ENCODE measurements at places on chromosomes 7 and 10.
A peak's percentile ranks its signal among the peaks of the same experiment; 100 is the strongest.

DNA sequence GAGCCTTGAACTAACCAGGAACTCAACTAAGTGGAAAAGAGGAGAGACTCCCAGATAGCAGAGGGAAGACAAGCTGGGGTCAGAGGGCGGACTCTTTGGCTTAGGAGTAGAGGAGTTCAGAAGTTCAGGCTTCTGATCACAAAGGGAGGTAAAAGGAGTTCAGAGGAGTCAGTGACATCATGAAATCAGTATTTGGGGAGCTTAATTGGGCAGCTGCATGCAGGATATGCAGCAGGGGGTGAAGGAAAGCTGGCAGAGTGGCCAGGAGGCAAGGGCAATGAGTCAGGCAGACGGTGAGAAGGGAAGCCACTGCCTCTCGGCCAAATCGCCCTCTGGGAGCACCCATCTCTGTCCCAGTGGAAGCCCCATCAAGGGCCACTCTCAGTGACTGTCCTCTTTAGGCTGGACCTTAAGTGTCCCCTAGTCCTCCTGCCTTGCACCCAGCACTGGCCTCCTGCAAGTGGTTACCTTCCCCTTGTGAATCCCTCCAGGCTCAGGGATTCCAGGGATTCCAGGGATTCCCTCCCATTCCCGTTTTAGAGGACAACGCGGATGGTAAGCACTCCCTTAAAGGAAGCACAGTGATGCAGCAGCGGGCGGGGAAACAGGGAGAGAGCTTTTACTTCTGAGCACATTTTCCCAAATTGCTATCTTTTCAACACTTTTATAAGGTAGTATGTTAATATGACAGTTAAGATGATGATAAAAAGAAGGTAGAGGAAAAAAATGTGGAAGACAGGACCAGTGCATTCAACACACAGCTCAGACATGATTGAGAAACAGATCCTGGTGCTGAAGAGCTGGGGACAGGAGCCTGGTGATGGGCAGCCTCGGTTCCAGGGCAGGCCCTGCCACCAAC is 72.6 kb downstream of the KCNMA1 start:
- DNase-seq, result no peak

GRCh38 chr7:87218796-87219544 is 562 bp downstream of the TMEM243 start:
- no peak for DNase-seq

GRCh38 chr10:16992611-16993119 is 136.9 kb downstream of the CUBN start:
- no peak for DNase-seq

GRCh38 chr7:38902449-38902848 is 6.5 kb downstream of the VPS41 start:
- no peak for DNase-seq

DNA sequence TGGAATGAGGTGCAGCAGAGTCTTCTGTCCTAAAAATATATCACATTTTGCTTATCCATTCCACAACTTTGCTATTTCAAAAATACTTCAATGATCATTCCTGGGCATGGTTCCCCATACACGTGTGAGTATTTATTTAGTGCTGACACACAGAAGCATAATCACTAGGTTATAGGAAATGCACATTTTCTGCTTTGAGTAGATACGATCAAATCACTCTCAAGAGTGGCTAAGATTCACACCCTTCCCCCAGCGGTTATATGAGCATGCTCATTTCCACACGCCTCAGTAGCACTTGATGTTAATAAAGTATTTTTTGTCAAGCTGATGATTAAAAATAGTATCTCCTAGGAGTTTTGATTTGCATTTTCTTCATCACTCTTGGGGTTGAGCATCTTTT is 93.5 kb upstream of the LRRC4 start:
- no peak for DNase-seq

DNA sequence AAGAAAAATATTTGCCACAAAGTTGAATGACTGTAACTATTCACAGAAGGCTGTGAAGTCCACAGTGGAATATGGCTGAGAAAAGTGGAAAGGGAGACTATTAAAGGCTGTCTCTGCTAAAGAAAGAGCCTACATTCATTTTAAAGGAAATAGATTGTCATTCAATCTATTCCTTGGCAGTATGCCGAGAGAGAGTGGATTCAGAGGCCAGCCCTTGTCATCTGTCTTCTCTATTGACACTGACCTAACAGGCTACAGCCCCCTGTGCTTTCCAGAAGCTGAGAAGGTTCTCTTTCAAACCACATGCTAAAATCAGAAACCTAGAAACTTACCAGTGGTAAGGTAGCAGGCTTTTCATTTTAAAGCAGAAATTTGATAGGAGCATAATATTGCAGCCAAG is 12.1 kb downstream of the ODAD2 start:
- DNase-seq, result no peak

DNA sequence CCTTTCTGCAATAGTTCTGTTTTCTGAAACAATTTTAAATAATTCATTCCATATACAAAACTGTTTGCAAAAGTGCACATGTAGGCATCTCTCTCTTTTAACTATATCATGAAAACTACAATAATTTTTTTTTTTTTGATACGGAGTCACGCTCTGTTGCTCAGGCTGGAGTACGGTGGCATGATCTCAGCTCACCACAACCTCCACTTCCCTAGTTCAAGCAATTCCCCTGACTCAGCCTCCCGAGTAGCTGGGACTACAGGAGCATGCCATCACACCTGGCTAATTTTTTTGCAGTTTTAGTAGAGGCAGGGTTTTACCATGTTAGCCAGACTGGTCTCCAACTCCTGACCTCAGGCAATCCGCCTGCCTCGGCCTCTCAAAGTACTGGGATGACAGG is 44.0 kb upstream of the SEMA3A start:
- no peak for DNase-seq

DNA sequence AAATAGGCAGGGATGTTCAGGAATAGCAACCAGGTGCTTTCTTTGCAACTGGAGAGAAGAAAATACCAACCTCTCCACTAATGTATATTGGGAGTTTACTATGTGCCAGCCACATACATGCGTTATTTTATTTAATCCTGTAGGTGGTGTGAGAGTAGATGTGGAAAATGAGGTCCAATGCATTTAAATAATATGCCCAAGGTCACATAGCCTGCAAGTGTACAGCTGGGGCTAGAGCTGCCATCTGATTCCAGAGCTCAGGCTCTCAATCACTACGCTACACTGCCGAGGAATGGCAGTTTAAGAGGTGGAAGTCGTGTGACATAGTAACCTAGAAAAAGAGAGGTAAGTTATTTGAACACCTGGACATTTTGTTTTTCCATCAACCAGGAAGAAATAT is 277.0 kb downstream of the EXOC4 start:
- no peak for DNase-seq

DNA sequence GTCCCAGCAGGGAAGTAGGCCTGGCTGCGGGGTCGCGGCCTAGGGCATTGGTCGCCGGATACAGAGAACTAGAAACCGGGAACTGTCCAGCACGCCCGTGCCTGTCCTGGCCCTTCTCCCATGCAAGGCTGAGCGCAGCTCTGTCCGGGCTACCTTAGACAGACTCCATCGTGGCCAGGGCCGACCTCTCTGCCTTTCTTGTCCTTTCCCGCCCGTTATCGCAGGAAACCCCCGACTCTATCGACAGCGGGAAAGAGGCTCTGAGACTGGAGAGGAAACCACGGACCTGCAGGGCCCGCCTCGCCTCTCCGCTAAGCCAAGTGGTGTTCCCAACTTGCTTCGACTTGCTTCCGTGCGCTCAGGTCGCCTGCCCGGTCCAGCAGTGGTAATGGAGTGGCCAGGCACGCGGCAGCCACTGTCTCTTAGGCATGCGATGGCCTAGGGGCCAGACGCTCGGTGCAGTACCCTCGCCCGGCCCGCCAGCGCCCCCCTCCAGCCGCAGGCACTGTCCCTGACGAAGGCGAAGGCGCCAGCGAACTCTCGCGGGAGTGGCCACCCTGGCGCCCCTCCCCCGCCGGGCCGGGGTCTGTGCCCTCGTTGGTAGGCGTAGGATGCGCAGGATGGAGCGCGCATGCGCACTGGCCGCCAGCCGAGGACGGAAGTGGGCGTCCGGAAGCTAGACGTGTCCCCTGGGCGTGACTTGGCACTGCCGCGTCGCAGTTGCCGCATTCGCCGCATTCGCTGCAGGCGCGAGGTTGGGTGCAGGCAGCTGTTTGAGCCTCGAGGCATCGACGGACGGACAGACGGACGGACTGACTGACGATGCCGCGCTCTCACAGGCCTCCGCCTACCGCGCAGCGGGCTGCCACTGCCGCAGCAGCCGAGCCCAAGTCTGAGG is 54.4 kb downstream of the MCMBP start:
- DNase-seq, result peak; percentile 77

- DNase-seq, result no peak
These were observed 93.0 kb downstream of the EBF3 start for GRCh38 chr10:129870961-129871621.

GRCh38 chr7:24572997-24573553 is at the start of gene PALS2:
Gene PALS2, plus strand, starts transcription at chr7:24573452. Its CDS starts 50,216 bp downstream, at chr7:24623668.
- peak; percentile 67 for DNase-seq

GRCh38 chr10:102785818-102786217 is 42.1 kb downstream of the WBP1L start:
- no peak for DNase-seq

- no peak for DNase-seq
These were observed 60.8 kb downstream of the ADRA2A start for GRCh38 chr10:111137587-111137986.

DNA sequence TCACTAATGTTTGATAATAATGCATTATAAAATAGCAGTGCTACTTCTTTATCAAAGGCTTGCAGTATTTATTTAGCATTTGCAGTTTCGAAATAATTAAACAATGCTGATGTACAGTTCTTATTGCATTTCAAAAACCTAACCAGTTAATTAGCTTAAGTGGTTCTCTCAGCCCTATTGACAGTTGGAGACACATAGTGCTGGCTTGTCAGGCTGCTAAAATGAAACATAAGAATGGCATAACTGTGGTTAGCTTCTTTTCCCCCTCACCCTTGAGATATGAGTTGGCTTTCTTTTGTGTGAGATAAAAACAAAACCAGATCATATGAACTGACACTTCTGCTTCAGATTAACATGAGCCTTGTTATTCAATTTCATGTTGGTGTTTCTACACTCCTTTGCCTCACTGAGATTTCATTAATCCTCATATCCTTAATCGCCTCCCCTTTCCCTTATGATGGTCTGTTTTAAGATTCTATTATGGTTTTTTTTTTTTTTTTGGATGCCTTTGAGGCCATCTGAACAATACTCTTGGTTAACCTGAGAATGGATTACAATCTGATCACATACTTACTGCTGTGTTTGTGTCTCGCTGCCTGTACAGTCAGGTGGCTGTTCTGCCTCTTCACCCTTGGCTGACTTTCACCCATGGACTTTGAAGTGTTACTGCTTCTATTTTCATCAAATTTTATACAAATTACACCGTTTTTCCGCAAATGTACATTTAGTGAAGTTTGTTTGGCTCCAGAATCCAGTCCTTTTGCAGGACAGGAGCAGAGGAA is 108.0 kb downstream of the SDK1 start:
- DNase-seq, result no peak

GRCh38 chr10:28624351-28624750 is 53.0 kb upstream of the BAMBI start:
- no peak for DNase-seq

- no peak for DNase-seq
These were observed 71.4 kb downstream of the SGMS1 start for GRCh38 chr10:50552308-50552707.

GRCh38 chr7:29917641-29918040 is 72.0 kb downstream of the SCRN1 start:
- DNase-seq, result no peak

DNA sequence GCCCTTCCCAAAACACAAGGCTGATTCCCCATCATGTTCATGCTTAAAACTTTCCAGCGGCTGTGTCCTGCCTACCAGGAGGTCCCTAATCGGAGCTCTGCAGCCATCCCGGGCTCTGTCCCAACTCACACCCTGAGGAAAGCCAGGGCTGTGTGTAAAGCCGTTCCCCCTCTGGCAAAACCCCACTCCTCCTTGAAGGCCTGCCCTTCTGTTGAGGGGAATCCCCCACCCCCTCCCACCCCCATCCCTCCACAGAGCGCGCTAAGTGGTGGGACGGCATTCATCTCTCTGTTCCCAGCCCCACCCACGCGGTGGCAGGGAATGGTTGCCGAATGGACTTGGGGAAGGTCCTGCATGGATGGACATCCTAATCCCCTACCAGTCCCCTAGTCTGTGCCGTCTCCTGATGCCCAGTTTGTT is 667 bp upstream of the TMEM120A start:
- no peak for DNase-seq

- no peak for DNase-seq
These were observed 176.1 kb upstream of the KLF6 start for GRCh38 chr10:3961082-3961481.

DNA sequence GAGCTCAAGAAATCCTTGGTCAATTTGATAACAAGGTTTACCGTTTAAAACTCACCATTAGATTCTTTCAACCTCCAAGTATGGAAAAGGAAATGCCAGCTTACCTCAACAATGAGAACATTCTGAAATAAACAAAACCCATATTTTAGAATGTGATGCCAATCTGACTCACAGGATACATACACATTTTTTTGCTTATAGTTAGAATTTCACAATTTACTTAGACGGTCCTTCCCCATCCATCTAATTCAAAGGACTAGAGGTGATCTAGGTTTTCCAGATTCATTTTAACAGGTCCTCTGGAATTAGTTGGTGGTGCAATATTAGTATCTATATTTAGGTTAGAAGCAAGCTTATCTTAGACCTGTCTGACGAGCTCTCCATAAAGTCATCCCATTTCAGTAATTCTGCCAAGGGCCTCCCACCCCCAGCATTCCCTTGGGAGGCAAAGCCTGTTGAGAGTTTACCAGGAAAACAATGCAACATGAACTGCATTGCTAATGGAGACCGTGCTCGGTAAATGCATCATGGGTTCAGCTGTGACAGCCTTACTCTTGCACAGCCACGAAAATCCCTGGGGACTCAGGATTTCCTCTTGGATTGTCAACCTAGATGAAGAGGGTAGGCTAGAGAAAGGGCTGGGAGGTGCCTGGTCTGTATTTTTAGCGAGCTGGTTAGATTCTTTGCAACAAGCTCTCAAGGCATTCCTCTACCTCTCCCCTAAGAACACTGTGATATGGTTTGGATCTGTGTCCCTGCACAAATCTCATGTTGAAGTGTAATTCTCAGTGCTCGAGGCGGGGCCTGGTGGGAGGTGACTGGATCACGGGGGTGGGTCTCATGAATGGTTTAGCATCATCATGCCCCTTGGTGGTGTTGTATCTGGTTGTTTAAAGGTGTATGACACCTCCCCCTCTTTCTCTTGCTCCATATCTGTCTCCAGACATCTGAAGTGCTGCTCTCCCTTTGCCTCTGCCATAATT is 93.8 kb downstream of the PRTFDC1 start:
- no peak for DNase-seq

GRCh38 chr7:50651271-50651989 is 86.2 kb upstream of the DDC start:
- no peak for DNase-seq

Measured in neural crest cell (in vitro differentiated cells).